ENCODE measurements at places on chromosomes 4 and X. TPM values are rescaled to one million over a fixed set of nuclear protein-coding genes. Genes with fewer than 3 reads are reported as not detected.

The SATL1 gene
- total RNA-seq, result not detected

The LGI2 gene
- 4.5 TPM for total RNA-seq

The AREG gene
- total RNA-seq, result 1.9 TPM

The SLC10A6 gene
- 0.45 TPM for total RNA-seq

The LPAR4 gene
- total RNA-seq, result not detected

The RHOXF2 gene
- total RNA-seq, result not detected

The PAK3 gene
- total RNA-seq, result 0.91 TPM

The SHROOM4 gene
- total RNA-seq, result 11.5 TPM

The CT45A3 gene
- not detected for total RNA-seq

The LAMTOR3 gene
- 32.9 TPM for total RNA-seq

GRCh38 chr4:114205261-114205660 is 225.8 kb upstream of the ARSJ start:
- H3K4me1 ChIP-seq, result no peaks in the 10 kb centered on the region
- H3K27me3 ChIP-seq, result no peaks in the 10 kb centered on the region
- no peak overlapping the region for H3K4me3 ChIP-seq
- no peaks in the 10 kb centered on the region for H3K36me3 ChIP-seq
- H3K27ac ChIP-seq, result no peak overlapping the region
- no peak for DNase-seq

DNA sequence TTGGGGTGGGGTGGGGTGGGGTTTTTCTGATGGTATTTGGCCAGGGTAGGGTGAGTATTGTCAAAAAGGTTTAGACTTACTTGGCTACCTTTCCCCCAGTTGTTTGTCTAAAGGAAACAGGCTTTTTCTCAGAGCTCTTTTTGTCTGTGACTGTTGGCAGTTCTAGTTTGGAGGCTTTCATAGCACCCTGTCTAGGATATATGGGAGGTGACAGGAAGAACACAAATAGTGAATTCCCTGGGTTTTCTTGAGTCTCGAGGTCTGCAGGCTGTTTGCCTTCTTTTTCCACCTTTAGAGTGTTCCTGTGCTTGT is 13.5 kb downstream of the RPS6KA3 start:
- H3K27ac ChIP-seq, result no peak overlapping the region
- H3K36me3 ChIP-seq, result no peaks in the 10 kb centered on the region
- no peak overlapping the region for H3K4me3 ChIP-seq
- no peak for DNase-seq
- H3K27me3 ChIP-seq, result no peaks in the 10 kb centered on the region

- H3K4me1 ChIP-seq, result no peaks in the 10 kb centered on the region
- no peak overlapping the region for H3K4me3 ChIP-seq
- DNase-seq, result no peak
- H3K27me3 ChIP-seq, result no peaks in the 10 kb centered on the region
- H3K36me3 ChIP-seq, result no peaks in the 10 kb centered on the region
These were observed 711.2 kb downstream of the ADGRL3 start for GRCh38 chr4:61911313-61911756.

GRCh38 chr4:137819964-137820383 is 287.7 kb upstream of the PCDH18 start:
- no peaks in the 10 kb centered on the region for H3K27me3 ChIP-seq
- no peak overlapping the region for H3K4me3 ChIP-seq
- H3K27ac ChIP-seq, result no peak overlapping the region
- no peak for DNase-seq
- H3K4me1 ChIP-seq, result no peaks in the 10 kb centered on the region
- no peaks in the 10 kb centered on the region for H3K36me3 ChIP-seq

DNA sequence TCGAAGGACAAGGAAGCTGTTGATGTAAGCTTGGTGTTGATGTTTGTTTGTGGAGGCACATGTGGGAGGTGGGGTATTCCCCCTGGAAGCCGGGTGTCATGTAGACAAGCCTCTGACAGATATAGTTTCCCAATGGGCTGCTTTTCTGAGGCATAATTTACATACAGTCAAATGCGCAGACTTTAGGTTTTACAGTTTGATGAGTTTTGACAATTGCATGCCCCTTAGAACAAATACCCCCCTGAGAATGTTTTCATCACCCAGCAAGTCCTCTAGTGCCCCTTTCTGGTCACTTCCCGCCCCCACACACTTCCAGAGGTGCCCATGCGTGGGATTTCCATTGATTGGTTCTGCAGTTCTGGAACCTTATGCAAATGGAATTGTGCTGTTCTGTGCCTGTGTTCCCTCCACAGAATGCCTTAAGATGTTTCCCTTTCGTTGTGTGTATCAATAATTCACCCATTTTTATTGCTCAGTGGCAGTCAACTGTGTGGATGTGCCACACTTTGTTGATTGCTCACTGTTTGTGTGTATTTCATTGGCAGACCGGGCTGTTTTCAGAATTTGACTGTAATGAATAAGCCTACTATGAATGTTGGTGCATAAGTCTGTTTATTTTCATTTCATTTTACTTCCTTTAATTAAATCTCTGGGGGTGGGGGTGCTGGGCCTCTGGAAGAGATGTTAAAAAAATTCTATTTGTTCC is 8.5 kb downstream of the EVC start:
- H3K4me1 ChIP-seq, result no peaks in the 10 kb centered on the region
- H3K27ac ChIP-seq, result no peak overlapping the region
- H3K36me3 ChIP-seq, result peaks cover 11% of the 10 kb centered on the region
- no peak overlapping the region for H3K4me3 ChIP-seq

GRCh38 chr4:185062606-185063005 is 44.3 kb downstream of the HELT start:
- no peaks in the 10 kb centered on the region for H3K4me1 ChIP-seq
- no peak for DNase-seq
- no peaks in the 10 kb centered on the region for H3K36me3 ChIP-seq
- no peaks in the 10 kb centered on the region for H3K27me3 ChIP-seq

- no peak overlapping the region for H3K27ac ChIP-seq
- no peaks in the 10 kb centered on the region for H3K36me3 ChIP-seq
- no peak for DNase-seq
- no peak overlapping the region for H3K4me3 ChIP-seq
- no peaks in the 10 kb centered on the region for H3K4me1 ChIP-seq
These were observed 289.0 kb downstream of the C4orf33 start for GRCh38 chr4:129384974-129385373.

- no peak overlapping the region for H3K27ac ChIP-seq
- H3K4me3 ChIP-seq, result no peak overlapping the region
- no peaks in the 10 kb centered on the region for H3K27me3 ChIP-seq
These were observed 19.7 kb upstream of the RNF212 start for GRCh38 chr4:1133033-1133432.

DNA sequence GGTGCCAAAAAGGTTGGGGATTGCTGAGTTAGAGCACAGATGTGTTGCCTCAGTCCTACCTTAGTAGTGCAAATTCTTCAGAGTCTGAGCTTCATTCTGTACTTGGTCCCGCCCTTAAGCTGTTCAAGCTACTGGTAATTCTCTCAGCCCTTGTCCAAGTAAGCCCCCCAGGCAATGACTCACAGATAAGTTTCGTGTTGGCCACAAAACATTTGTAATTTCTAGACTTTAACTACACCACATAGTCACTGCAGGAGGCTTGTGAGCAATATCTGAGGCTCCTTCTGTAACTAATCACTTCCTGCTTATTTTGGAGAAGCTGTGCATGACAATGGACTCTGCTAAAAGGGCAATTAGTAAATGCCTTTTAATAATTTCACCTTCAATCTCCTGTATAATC is 1420.5 kb downstream of the PCDH7 start:
- H3K27me3 ChIP-seq, result no peaks in the 10 kb centered on the region
- no peak overlapping the region for H3K4me3 ChIP-seq
- no peak overlapping the region for H3K27ac ChIP-seq
- no peaks in the 10 kb centered on the region for H3K4me1 ChIP-seq
- no peak for DNase-seq

DNA sequence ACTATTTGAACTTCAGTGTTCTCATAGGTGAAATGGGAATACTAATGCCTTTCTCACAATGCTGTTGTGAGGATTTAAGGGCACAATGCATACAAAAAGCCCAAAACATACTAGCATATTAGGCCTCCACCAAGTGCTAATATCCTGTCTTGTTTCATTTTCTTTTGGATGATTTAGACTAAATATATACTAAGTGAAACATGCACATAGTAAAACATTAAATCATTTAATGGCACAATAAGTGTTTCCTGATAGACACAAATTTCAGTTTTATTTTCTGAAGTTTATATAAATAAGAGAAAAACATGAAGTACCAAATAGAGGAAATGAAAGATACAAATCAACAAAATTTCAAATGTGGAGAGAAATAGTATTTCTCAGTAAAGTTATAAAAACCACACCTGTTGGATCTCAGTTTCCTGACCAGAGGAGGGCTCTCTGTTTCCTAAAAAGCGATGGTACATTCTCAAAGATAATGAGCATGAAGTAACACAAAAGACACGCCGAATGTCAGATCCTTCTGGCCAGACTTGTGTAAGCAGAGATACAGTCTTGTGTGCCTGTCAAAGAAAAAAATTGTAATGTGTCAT is 25.1 kb downstream of the DDX60 start:
- no peak overlapping the region for H3K4me3 ChIP-seq
- H3K36me3 ChIP-seq, result peaks cover 72% of the 10 kb centered on the region
- no peak overlapping the region for H3K27ac ChIP-seq
- H3K4me1 ChIP-seq, result no peaks in the 10 kb centered on the region
- no peaks in the 10 kb centered on the region for H3K27me3 ChIP-seq
- DNase-seq, result no peak

DNA sequence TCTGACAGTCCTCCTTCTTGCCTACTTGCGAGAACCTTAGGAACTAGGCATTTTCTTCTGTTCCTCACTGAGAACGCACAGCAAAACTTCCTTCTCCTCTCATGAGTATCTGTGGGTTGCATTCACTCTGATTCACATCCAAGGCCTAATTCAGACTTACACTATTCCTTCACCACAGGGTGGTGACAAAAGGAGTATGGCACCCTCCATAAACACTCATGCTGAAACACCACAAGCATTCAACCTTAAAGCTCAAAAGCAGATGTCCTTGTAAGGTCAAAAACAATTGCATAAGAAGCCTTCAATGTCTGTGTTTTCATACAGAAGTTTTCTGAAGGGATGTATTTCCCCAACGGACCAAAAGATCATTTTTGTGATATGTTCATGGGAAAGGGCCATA is 147.3 kb downstream of the CORIN start:
- H3K27me3 ChIP-seq, result no peaks in the 10 kb centered on the region
- no peak overlapping the region for H3K4me3 ChIP-seq
- H3K4me1 ChIP-seq, result peaks cover 7% of the 10 kb centered on the region
- H3K27ac ChIP-seq, result no peak overlapping the region
- DNase-seq, result no peak
- no peaks in the 10 kb centered on the region for H3K36me3 ChIP-seq

GRCh38 chrX:53714580-53715345 is 28.2 kb upstream of the HUWE1 start:
- H3K4me1 ChIP-seq, result no peaks in the 10 kb centered on the region
- no peaks in the 10 kb centered on the region for H3K27me3 ChIP-seq
- no peaks in the 10 kb centered on the region for H3K36me3 ChIP-seq
- H3K27ac ChIP-seq, result no peak overlapping the region

DNA sequence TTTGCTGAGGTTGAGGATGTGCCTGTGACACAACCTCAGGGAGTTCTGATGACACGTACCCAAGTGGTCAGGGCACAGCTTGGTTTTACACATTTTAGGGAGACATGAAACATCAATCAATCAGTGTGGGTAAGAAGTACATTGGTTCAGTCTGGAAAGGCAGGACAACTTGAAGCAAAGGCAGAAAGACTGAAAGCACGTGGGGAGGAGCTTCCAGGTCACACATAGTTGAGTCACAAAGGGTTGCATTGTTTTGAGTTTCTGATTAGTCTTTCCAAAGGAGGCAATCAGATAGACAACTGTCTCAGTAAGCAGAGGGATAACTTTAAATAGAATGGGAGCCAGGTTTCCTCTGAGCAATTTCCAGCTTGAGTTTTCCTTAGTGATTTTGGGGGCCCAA is 1910.0 kb upstream of the AGA start:
- no peaks in the 10 kb centered on the region for H3K4me1 ChIP-seq
- no peaks in the 10 kb centered on the region for H3K36me3 ChIP-seq
- no peak for DNase-seq
- no peak overlapping the region for H3K27ac ChIP-seq
- H3K4me3 ChIP-seq, result no peak overlapping the region

DNA sequence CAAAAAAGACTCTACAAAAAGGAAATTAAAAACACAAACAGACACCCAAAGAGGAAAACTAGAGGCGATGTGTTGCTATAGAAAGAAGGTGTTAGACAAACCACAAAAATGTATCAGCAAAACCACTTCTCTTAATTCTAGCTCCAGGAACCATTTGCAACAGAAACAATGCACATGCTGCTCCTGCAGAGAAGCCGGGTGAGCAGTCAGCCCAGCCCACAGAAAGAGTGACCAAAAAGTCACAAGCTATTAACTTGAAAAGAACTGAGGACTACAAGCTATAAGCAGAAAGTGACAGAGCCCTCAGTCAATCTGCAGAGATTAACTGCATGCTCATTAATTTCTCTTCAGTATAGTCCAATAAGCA is 96.2 kb upstream of the KLHL13 start:
- H3K27me3 ChIP-seq, result peaks cover 4% of the 10 kb centered on the region
- no peak overlapping the region for H3K4me3 ChIP-seq
- H3K36me3 ChIP-seq, result no peaks in the 10 kb centered on the region
- H3K4me1 ChIP-seq, result no peaks in the 10 kb centered on the region
- H3K27ac ChIP-seq, result no peak overlapping the region

- H3K4me3 ChIP-seq, result no peak overlapping the region
- no peak for DNase-seq
- H3K27ac ChIP-seq, result no peak overlapping the region
- no peaks in the 10 kb centered on the region for H3K36me3 ChIP-seq
These were observed 1428.0 kb downstream of the PCDH7 start for GRCh38 chr4:32148111-32148666.

DNA sequence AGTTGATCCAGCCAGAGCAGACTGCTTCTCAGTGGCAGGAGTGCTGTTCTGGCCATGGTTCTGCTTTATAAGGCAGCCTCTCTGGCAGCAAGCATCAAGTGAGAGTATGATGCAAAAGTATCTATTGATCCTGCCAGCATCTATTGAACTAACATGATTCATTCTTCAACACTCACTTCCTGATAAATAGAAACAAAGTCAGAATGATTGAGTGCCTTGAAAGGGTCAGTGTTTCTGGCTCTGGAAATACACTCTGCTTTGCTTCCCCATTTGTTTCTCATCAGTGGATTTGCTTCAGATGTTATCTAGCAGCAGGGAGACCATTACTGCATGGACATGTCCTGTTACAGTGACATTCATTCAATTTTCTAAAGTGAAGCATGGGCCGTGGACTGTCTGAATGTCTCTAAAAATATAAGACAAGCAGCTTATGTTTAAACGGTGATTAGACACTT is 66.2 kb upstream of the FRAS1 start:
- no peak for DNase-seq
- H3K36me3 ChIP-seq, result no peaks in the 10 kb centered on the region
- no peaks in the 10 kb centered on the region for H3K27me3 ChIP-seq
- H3K4me3 ChIP-seq, result no peak overlapping the region
- H3K4me1 ChIP-seq, result no peaks in the 10 kb centered on the region

- peaks cover 24% of the 10 kb centered on the region for H3K36me3 ChIP-seq
- DNase-seq, result no peak
- H3K4me3 ChIP-seq, result no peak overlapping the region
- no peaks in the 10 kb centered on the region for H3K27me3 ChIP-seq
- H3K4me1 ChIP-seq, result no peaks in the 10 kb centered on the region
These were observed 6.3 kb downstream of the PLP2 start for GRCh38 chrX:49177873-49178480.

Measured in heart left ventricle (tissue), 16 donors.